Psoas muscle (tissue), 8 donors: ENCODE measurements at places on chromosomes 5 and 9.

GRCh38 chr9:125632321-125633115 is 74.5 kb downstream of the MAPKAP1 start:
- no peak for DNase-seq

- no peak for DNase-seq
These were observed 444.8 kb downstream of the BNC2 start for GRCh38 chr9:16425562-16426231.

- DNase-seq = no peak
These were observed 4.0 kb downstream of the PCDHGC3 start for GRCh38 chr5:141479776-141480175.

DNA sequence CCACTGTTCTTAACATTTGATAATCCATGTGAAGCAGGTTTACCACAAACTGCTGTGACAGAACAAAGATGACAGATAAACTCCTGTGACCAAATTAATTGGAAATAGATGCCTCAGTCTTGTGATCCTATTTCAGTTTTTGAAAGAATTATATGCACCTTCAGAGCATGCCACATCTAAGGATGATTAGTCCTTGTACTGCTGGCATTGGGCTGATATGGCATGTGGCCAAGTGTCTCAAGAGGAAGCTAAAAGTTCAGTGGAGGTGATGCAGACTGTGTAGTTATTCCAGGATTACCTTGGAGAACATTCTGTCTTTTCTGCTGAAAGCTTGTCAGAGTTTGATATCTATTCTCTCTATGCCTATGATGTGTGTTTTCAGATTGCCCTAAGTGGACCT is 314.4 kb upstream of the EFNA5 start:
- DNase-seq = peak; percentile 27

- no peak for DNase-seq
These were observed 28.3 kb upstream of the NIPAL4 start for GRCh38 chr5:157431544-157432200.

- DNase-seq = no peak
These were observed 60.9 kb upstream of the TLR4 start for GRCh38 chr9:117643288-117643654.

DNA sequence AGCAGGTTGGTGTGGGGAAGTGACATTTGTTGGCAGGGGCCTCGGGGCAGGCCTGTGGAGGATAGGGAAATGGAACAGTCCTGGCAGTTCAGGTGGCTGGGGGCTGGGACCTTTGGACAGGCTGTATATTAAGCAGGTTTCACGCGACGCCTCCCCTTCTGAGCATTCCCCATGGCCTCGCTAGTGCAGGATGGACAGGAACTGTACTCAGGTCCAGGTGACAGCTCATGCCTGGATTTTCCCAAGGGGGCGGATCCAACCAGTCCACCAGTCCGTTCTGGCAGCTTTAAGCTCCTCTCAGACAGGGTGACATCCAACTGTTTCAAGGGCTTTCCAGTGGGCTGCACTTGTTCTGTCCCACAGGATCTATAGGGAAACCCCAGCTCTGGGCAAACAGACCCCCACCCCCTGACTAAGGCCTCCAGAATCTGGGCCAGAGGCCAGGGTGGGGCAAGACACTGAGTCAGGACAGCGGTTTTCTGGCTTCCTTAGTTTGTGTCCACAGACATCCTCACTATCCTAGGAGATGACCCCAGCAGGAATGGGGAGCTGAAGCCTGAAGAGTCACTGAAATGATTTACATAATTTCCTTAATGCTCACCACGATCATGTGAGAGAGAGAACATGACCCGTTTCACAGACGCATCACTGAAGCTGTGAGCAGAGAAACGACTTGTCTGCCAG is 20.9 kb downstream of the CSF2 start:
- DNase-seq = no peak

DNA sequence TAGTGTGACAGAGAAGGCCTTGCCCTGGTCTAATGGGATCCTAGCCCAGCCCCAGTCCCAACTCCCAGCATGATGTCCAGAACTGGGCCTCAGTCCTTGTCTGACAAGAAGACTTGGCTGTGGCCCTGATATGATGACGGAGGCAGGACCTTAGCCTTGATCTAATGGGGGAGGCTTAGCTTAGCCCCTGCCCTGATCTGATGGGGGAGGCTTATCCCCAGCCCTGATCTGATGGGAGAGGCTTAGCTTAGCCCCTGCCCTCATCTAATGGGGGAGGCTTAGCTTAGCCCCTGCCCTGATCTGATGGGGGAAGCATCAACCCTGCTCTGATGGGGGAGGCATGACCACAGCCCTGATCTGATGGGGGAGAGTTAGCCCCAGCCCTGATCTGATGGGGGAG is 3.7 kb downstream of the PKN3 start:
- DNase-seq = peak; percentile 40

DNA sequence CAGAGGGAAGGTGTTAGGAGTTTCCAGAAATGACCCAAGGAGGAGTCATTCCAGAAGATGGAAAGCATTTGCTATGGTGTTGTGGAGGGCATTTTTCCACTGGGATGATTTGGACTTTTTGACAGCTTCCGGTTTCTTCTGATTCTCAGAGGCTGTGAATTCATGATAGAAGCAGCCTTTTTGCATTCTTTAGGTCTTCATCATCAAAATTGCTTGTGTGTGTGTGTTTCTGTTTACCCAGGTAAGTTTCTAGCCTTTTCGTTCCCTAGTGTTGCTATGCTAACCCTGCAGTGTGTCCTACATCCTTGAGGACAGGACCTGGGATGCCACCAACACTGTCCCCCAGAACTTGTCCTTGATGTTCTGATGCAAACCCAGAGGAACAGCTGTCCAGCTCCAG is 19.6 kb downstream of the IRX1 start:
- DNase-seq = no peak

DNA sequence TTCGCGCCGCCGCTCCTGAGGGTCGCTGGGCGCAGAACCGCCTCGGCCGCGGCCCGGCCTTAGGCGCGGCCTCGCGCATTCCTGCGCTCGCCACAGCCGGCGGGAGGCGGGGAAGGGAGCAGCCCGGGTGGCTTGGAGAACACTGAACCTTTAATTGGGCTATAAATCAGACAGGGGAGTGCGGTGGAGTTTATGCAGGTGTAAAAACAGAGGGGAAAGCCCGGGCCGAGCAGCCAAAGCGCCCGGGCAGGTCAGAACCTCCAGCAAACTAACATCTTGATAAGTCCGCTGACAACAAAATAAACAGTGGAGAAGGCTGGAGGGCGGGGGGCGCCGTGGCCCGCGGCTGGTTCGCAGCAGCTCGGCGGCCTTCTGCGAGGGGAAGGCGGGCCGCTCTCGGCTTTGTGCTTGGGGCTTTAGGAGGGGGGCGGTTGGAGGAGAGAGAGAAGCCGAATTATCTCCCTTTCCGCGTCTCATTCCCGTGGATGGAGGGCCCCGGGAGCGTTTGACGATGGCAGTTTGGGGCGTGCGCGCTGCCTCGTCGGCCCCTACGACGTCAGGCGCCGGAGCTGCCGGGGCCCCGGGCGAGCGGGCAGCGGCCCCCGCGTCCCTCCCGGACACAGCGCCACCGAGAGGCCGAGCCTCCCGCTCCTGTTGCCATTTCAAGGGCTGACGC is 11.3 kb downstream of the FOXD1 start:
- peak; percentile 59 for DNase-seq

DNA sequence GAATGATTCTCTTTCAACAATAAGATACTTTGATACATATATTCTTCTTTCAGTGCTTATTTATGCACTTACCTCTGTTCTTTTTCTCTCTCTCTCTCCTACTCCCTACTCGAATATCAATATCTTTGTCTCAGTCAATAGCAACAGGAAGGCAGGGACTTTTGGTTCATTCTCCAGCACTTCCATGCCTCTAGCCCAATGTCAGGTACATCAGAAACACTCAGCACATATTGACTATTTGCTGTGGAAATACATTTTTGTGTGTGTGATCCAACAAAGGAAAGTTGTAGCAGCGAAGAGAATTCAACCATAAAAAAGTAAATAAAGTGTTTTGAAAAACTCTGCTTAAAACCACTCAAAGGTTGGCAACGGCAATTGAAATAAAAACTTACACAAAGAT is 12.6 kb downstream of the DIRAS2 start:
- no peak for DNase-seq

GRCh38 chr5:50727149-50727496 is 60.7 kb downstream of the PARP8 start:
- no peak for DNase-seq

DNA sequence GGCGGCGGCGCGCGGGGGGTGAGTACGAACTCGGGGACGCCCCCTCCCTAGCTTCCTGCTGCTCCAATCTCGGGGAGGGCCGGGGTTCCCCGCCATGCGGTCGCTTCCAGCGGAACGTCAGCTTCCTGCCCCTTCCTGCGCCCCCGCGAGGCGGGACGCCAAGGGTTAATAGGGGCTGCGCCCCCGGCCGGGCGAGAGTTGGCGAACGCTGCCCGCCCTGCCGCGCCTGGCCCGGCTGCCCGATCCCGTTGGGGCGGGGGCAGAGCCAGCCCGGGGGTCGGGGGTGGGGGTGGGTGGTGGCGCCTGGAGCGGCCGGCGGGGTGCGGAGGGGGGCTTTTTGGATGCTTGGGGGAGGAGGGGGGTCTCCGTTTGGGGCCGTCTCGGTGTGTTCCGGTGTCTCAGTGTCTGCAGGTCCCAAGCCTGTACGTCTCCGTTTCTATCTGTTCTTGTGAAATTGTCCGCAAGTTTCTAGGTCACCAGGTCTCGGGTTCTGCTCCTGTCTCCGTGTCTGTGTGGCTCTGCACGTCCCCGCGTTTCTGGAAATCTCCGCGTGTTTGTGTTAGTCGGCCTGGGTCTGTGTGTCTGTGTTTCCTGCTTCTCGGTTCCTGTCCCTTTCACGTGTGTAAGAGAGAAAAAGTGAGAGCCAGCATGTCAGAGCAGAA is 789 bp downstream of the COL27A1 start:
- no peak for DNase-seq

GRCh38 chr5:22611327-22611726 is 241.8 kb downstream of the CDH12 start:
- no peak for DNase-seq

- no peak for DNase-seq
These were observed 412.8 kb downstream of the TLE4 start for GRCh38 chr9:79984429-79985067.

DNA sequence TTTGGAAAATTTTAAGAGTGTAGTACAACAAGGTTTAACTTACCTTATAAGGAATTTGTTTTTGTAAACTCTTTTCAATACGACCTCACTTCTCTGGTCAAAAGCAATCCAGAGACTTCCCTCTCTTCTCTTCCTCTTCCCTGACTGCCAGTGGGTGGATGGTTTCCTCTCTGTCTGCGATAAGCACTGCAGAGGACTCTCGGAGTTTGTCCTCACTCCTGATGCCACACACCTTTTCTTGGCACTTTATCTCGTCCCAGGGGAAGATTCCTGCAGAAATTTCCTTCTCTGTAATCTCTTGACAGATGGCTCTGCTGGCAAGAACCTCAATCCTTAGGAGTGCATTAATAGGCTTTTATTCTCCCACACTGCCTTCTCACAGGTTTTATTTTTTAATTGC is 641.6 kb downstream of the NR2F1-AS1 start:
- DNase-seq = no peak

DNA sequence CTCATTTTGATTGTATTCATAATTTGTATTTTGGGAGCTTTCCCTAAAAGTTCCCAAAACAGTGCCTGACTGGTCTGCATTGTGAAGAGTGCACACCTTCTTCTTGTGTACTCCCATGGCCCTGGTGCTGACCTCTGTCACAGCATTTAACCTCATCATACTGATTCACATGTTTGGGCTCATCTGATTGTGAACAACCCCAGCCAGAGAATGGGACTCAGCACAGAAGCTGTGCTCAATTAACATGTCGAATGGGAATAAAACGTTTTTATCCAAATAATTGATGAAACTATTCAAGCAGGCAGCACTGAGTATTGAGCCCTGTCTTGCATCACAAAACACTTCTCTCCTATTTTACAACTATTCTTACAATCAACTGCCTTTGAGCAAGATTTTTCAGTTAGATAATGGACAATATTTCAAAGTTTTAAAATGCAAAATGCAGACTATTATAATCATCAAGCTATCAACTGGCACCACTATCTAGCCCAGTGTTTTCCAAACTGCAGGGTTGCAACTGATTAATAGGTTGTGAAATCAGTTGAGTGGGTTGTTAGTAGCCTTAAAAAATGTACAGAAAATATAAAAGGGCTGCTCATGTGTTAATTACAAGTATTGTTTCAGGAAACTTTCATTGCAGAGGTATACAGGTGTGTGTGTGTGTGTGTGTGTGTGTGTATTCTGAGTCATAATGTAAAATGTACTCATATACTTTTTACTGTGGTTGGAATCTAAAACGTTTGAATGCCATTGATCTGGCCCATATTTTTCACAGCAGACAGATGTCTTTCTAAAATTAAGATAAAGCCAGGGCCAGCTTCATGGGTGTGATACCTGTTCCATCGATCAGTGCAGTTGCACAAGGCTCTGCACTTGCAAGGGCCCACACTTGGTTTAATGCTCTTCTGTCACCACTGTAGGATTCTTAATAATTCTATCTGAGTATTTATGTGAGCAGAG is 190.5 kb downstream of the PIK3R1 start:
- DNase-seq = no peak

DNA sequence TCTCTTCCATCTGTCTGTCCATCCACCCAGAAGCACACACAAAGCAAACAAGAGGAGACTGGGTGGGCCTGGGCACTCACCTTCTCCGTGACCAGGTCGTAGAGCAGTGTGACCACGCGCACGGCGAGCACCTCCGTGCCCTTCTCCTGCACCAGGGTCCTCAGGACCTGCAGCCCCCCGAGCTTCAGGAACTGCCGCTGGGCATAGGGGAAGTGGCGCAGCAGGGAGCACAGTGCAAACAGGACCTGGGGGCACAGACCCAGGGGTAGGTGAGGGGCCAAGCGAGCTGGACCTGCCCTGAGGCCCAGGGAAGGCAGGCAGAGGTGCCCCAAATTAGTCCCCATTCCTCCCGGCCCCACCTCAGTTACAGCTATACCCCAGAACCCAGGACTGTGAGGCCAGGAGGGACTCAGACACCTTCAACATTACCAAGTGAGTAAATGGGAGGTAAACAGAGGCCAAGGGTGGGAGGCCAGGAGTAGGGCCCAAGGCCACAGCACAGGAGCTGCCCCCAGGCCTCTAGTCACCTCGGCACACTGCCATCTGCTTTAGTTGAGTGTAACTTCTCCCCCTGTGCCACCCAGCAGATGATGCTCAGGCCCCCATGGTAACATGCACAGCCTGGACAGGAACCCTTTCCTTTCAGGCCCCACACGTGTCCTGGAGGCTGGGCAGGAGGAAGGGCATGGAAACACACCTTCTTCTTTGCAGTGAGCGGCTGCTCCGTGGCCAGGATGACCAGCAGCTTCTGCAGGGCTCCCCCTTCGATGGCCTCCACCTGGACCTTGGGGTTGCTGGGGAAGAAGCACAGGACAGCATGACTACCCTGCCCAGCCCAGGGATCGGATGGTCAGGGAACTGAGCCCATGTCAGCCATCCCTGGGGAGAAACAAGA is 76.2 kb upstream of the LRRTM2 start:
- DNase-seq = no peak

DNA sequence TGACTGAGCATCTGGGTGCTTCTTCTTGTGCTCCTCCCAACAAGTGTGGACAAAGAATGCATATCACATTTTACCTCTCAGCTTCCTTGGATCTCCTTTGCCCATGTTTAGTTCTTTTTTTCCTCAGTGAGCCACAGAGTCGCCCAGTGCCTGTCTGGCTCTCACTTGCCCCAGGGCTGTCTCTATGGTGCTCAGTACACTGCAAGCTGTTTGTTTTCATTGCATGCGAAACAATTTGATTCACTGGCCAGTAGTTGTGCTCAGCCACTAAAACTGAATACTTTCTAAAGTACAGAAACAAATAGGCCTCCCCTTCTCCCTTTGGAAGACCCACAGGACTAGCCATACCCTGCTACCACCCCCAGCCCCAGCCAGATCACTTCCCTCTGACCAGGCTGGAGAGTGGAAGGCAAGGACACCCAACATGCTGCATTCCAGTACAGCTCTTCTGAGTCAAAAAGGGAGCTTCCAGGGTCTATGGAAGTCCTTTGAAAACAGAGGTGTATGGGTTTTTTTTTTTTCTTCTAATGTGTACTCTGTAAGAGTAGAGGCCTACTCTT is 3.8 kb downstream of the LHFPL2 start:
- DNase-seq = no peak
